ENCODE measurements at places on chromosomes 6 and 20.

DNA sequence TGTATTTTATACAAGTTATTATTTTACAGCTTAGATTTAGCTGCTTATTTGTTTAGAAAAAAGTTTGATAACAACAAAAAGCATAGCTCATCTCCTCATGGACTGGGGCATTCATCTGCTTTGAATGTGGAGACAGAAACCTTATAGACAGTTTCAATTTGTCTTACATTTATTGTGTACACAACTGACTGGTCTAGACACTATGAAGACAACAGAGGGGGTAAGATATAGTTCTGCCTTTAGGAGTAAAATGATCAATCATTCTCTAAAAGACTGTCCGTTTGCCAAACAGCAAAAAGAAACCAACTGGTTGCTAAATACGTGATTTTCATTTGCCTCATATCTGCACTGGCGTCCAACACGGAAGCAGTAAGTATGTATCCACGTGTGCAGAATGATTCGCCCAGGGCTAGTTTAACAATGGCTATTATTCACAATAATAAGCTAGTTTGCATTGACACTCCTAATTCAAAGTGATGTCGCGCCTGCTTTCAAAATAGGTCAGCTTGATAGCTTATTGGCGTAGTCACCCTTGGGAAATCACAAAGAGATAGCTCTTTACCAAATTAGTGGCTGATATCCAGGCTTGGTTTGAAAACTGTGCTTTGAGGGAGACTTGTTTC is 153.6 kb downstream of the BMP2 start:
- DNase-seq = no peak

GRCh38 chr20:6732001-6732447 is 35.5 kb upstream of the BMP2 start:
- DNase-seq = no peak

GRCh38 chr6:43192911-43193310 is 10.9 kb downstream of the CUL9 start:
- DNase-seq = no peak

- no peak for DNase-seq
These were observed 12.0 kb upstream of the CITED2 start for GRCh38 chr6:139386404-139386803.

DNA sequence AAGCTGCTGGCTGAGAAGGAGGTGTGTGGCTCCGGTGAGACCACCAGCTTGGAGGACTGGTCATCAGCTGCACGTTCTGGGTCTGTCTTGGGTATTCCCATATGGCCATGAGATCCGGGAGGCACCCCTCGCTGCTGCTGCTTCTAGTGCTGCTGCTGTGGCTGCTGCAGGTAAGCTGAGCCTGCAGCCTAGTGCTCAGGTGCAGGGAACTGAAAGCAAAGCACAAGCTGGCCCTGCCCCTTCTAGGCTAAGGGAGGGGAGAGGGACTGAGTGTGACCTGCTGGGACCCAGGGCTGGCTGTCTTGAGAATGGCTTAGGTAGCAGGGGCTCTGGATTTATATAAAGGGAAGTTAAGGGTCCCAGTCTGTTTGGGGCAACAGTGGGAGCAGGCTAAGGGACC is 403 bp downstream of the CDH26 start:
- no peak for DNase-seq

DNA sequence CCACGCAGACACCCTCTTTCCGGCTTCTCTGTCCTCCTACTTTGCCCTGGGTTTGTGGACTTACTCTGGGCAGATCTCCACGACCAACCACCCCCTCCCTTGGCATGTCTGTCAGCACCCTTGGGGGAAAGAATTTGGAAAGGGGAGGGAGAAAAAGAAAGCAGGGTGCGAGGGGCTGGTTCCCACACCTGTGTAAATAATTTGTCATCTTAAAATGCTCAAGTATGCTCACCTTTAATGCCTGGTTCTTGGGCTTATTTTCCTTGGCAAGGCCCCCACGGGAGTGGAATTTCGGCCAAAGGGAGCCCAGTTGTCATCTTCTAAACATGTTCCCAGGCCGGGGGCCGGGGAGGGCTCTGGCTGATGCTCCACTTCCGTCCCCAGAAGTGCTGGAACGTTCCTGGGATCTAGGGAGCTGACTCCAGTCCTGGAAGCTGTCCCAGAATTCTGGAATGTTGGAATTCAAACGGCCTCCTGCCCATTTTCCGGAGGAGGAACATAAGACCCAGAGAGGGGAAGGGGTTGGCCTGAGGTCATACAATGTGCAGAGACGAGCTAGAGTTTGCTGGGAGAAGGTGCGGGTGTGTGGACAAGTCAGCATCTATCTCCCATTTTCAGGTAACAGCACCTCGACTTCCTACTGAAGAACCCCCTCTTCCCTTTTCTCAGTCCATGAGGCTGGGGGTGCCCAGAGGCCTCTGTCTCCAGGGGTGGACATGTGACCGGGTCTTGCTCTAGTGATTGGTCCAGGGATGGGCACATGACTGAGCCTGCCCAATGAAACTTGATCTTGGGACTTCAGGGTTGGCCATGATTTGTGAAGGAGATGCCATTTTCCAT is 122.3 kb downstream of the CEBPB start:
- DNase-seq = peak; percentile 58

- DNase-seq = no peak
These were observed 9.3 kb upstream of the RPS6KA2 start for GRCh38 chr6:166636191-166636933.

- DNase-seq = no peak
These were observed 12.8 kb downstream of the C6orf141 start for GRCh38 chr6:49563006-49563886.

GRCh38 chr20:6135347-6135746 is 12.5 kb upstream of the FERMT1 start:
- DNase-seq = no peak

DNA sequence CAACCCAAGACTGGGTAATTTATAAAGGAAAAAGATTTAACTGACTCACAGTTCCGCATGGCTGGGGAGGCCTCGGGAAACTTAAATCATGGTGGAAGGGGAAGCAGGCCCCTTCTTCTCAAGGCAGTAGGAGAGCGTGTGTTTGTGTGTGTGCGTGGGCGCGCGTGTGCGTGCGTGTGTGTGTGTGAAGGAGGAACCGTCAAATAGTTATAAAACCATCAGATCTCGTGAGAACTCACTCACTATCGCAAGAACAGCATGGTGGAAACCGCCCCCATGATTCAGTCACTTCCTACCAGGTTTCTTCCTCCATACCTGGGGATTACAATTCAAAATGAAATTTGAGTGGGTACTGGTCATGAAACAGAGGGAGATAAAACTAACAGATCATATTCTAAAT is 220.1 kb upstream of the EYS start:
- DNase-seq = no peak

DNA sequence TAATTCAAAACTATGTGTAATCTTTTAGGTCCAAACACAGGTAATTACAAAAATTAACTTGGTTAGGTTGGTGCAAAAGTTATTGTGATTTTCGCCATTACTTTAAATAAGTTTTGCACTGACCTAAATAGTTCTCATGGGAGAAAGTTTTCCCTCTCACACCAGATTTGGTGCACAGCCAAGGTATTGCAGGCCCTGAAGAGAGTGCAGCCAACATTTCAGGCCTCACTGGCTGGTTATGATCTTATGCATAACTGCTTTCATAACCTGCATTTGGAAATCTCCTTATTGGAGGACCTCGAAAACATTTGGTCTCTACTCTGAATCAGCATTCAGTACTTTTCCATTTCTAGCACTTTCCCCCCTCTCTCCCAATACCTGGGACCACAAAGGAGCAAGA is 993.1 kb upstream of the MANEA start:
- peak; percentile 69 for DNase-seq

- DNase-seq = no peak
These were observed 32.1 kb upstream of the PPP1R3G start for GRCh38 chr6:5053038-5053437.
